ENCODE measurements at places on chromosomes 7 and 10. TPM values are rescaled to one million over a fixed set of nuclear protein-coding genes. Genes with fewer than 3 reads are reported as not detected.

Gene LIPN
- total RNA-seq = not detected

Gene CTAGE15
- 0.36 TPM for total RNA-seq

Gene CDNF
- 0.24 TPM for total RNA-seq

Gene C10orf143
- total RNA-seq = 1.3 TPM

Gene MUC3A
- total RNA-seq = not detected

Gene LRRC18
- total RNA-seq = not detected

Gene SPDYE5
- 0.12 TPM for total RNA-seq

Gene SERPINE1
- 290 TPM for total RNA-seq

Gene FLNC
- total RNA-seq = 107 TPM

Gene HOXA10
- not detected for total RNA-seq

Gene TRPV5
- total RNA-seq = not detected

Gene CPEB3
- 0.81 TPM for total RNA-seq

Gene GRB10
- 55.3 TPM for total RNA-seq

Gene NYAP1
- total RNA-seq = 3.0 TPM

Data from hair follicle dermal papilla cell (primary cell).